ENCODE measurements at places on chromosomes 1 and 21.

- no peak for DNase-seq
These were observed 208.4 kb upstream of the PTBP2 start for GRCh38 chr1:96513136-96513535.

GRCh38 chr1:109567877-109568672 lies 19.7 kb downstream of the GNAI3 start:
- no peak for DNase-seq

GRCh38 chr1:27886353-27886679 lies 14.0 kb downstream of the THEMIS2 start:
- no peak for DNase-seq

DNA sequence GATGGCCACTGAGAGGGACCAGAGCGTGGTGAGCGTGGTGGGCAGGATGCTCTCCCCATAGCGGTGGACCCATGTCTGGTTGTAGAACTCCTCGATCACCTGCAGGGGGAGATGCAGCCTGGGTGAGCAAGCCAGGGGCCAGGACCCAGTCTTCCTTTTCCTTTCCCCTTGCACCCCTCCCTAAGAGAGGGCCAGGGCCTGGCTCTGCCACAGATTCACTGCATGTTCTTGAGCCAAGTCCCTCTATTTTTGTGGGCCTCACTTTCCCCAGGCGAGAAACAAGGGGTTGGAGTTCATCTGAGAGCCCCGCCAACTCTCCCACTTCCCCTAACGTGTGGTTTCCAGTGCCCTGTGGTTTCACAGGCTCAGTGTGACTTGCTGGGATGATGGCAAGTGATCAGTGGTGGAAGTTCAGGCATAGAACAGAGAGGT lies 27.5 kb downstream of the SLC2A1 start:
- no peak for DNase-seq

Data from vagina (tissue), 2 donors.